Head of caudate nucleus (tissue), 42 donors: ENCODE measurements at places on chromosomes 2 and 18.

DNA sequence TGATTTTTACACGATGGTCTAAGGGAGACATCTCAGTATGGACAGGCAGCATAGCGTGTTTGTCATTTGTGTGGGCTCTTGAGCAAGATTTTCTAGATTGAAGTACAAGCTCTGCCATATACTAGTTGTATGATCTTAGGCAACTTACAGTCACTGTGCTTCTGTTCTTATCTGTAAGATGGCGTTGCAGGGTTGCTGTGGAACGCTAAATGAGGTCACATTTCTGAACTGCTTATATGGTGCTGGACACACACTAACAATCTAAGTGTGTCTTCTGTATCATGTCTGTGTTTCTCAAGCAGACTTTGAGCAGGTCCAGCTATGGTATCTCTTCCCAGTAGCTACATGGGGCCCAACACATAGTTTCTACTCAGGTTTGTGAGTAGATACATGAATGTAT lies 29.2 kb downstream of the PARD3B start:
- DNase-seq = no peak

DNA sequence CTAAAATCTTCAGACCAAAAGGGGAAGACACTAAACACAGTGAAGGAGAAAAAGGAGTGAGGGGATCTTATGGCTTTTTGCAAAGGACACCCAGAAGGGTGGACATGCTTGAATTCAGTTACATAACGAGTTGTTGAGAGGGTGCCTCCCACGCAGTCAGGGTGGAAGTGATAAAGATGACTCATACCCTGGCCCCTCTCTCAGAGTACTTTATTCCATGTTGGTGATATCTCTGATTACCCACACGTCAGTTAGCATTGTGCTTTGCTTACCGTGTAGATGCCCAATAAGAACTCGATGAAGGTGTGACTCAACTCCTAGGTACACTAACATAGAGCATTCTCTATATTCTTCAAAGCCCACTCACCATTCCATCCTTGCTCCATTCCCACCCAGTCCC lies 44.4 kb downstream of the EN1 start:
- DNase-seq = no peak

DNA sequence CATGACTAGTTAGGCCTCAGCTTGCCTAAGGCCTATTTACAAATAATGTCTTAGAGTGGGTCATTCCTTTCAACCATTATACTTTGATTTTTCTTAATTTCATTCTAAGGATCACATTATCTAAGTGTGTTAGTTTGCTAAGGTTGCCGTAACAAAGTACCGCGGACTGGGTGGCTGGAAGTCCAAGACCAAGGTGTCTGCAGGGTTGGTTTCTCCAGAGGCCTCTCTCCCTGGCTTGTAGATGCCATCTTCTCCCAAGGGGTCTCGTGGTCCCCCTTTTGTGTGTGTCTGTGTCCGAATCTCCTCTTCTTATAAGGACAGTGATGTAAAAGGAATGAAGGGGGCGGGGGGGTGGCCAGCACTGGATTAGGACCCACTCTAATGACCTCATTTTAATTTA lies 18.4 kb upstream of the ITM2C start:
- DNase-seq = no peak

GRCh38 chr2:46392561-46393346 lies 86.6 kb upstream of the TMEM247 start:
- peak; percentile 31 for DNase-seq

GRCh38 chr2:108448678-108449409 lies at the start of gene GCC2:
GCC2 (plus strand) TSS chr2:108449206; CDS start chr2:108449275, 69 bp downstream.
- peak; percentile 96 for DNase-seq

GRCh38 chr18:46278481-46279465 lies 174.6 kb downstream of the HAUS1 start:
- no peak for DNase-seq

GRCh38 chr18:48575658-48576456 lies 37.0 kb downstream of the CTIF start:
- peak; percentile 68 for DNase-seq

DNA sequence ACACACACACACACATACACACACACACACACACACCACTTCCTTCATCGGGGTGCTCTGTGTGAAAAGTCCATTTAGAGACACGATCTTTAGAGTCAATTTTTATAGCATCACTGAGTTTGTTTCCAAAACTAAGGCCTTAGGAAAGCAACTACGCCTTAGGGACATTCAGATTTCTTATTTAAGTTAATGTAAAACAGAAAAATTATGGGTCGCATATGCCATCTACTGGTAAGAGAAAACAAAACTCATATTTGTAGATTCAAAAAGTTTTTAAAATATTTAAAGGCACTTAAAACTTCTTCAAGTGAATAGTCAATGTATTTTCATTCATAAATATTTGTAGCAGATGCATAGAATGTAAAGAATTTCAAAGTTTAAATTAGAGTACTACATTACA lies 166.2 kb downstream of the ATAD2B start:
- DNase-seq = no peak

DNA sequence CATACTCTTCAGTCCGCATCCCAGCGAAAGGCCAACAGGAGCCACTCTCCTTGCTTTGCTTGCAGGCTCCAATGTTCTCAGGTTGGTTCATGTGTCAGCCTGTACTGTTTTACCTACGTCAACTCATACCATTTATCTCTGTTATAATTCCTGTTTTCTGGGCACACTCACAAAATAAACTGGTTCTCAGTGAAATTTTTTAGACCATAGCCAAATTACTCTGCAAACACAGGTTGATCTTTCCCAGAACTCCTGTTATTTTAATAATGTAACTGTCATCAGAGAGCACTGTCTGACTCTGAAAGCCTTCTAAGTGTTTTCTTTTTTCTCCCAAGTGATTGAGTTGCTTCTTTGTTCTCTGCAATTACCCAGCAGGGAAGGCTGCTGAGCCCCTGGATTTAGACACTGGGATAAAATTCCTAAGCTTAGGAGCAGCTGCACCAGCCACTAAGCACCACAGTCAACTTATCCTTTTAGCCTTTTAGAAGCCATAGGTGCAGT lies 111.6 kb upstream of the PIEZO2 start:
- DNase-seq = no peak

- peak; percentile 85 for DNase-seq
Measured at GRCh38 chr2:126971481-126972278, 73.0 kb downstream of the TEX51 start.

GRCh38 chr18:70246061-70246466 lies 40.6 kb upstream of the RTTN start:
- DNase-seq = no peak

- no peak for DNase-seq
Measured at GRCh38 chr2:158095912-158096311, 5.8 kb upstream of the UPP2 start.

DNA sequence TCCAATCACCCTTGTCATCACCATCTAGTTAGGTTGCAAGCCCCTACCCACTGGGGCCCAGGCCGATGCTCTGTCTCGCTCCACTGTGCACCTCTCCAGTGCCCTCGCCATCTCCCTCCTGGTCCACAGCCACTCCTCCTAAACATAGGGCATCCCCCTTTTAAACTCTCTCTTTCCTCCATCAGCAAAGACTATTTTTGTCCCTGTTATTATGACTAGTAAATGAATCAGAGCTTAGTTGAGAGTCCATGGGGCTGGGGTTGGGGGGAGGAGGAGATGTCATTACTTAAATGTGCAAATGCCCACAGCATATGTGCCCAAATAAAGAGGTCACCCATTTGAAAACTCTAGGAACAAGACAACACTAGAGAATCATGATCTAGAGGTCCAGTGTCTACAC lies 167.4 kb downstream of the TRABD2A start:
- DNase-seq = no peak
